AG08395 (cell line): ENCODE measurements at places on chromosomes 3 and 15.
A peak's percentile ranks its signal among the peaks of the same experiment; 100 is the strongest.

GRCh38 chr15:77762747-77763355 lies 130.1 kb upstream of the LINGO1 start:
- no peak for DNase-seq

GRCh38 chr3:55282994-55283393 lies 204.1 kb downstream of the WNT5A start:
- no peak for DNase-seq

- peak; percentile 94 for DNase-seq
Observed at GRCh38 chr3:100400780-100401673, at the start of the genes LNP1 and TOMM70. Gene LNP1, plus strand, starts transcription at chr3:100401539. Its CDS starts 28,191 bp downstream, at chr3:100429730. Gene TOMM70, minus strand, starts transcription at chr3:100401089. Its CDS starts 140 bp downstream, at chr3:100400949.

GRCh38 chr15:50675535-50676144 lies 11.0 kb downstream of the TRPM7 start:
- peak; percentile 17 for DNase-seq

- peak; percentile 21 for DNase-seq
Observed at GRCh38 chr15:68672781-68673205, 94.0 kb downstream of the CORO2B start.

DNA sequence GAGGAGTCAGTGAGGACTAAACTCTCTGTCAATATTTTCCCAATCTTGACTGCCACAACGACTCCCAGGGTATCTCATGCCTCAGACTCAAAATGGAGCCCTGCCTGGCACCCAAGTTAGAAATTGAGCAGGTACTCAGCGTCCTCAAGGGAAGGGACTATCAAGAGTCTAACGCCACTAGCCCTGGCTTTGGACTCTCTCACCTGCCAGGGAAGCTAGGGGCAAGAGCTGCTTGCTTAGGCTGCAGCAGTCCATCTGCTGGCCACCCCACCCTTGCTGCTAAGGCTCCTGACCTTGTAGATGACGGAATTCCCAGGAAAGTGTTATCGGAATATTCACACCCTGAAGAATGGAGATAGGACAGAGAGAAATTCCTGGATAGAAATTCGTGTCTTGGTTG lies 33.0 kb downstream of the ZIC4 start:
- DNase-seq: no peak

DNA sequence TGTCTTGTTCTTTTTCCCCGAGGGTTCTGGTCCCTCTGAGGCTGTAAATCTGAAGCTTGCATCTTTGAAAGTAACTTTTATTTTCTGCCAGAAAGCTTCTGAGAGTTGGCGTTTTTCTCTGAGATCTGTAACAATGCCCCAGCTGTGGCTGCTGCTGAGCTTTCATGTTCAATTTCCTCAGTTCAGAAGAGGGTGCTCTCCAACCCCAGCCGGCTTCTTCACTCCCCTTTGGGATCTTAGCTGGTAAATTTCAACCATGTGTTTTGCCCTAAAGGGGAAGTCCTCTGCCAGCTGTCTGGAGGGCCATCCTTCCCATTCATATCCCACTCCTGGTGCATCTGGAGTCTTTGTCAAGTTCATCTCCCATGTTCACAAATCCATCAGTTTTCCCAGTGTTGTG lies 18.3 kb upstream of the CFAP100 start:
- no peak for DNase-seq

DNA sequence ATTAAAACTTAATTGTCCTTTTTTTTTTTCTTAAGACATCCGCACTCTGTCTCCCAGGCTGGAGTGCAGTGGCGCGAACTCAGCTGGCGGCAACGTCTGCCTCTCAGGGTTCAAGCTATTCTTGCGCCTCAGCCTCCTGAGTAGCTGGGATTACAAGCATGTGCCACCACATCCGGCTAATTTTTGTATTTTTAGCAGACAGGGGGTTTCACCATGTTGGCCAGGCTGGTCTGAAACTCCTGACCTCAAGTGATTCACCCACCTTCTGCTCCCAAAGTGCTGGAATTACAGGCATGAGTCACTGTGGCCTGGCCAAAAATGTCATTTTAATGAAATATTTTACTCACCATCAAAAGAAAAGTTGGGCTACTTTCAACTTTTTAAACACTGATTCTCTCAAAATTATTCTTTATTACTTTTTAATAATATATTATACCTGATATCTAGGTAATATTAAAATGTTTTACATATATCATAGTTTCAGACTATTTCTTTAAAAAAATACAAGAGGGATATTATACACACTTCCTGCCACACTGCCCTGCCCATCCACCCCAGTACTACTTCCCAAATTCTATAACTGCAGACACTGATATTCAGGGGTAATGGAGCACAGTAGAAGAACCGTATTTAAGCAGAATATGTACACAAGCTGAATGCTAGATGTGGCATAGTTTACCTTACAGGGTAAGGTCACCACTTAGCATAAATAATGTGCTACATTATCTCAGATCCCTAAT lies 723.9 kb upstream of the ZNF385D start:
- no peak for DNase-seq

DNA sequence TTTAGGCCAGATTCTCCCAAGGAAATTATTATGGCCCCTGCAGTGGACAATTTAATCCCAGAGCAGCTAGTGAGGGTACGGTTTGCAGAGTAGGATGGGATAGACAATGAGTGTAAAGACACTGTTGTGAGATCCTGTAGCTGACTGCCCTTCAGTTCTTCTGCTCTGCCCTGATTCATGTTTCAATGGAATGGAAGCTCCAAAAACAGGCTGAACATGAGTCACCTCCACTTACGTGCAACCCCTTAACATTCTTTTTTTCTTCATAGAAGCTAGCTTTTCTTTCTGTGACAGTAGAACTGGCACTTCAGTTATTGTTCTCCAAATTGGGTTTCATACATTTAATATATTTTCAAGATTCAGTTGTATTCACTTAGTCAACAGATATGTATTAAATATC lies 32.1 kb downstream of the CLDN18 start:
- DNase-seq: peak; percentile 71

DNA sequence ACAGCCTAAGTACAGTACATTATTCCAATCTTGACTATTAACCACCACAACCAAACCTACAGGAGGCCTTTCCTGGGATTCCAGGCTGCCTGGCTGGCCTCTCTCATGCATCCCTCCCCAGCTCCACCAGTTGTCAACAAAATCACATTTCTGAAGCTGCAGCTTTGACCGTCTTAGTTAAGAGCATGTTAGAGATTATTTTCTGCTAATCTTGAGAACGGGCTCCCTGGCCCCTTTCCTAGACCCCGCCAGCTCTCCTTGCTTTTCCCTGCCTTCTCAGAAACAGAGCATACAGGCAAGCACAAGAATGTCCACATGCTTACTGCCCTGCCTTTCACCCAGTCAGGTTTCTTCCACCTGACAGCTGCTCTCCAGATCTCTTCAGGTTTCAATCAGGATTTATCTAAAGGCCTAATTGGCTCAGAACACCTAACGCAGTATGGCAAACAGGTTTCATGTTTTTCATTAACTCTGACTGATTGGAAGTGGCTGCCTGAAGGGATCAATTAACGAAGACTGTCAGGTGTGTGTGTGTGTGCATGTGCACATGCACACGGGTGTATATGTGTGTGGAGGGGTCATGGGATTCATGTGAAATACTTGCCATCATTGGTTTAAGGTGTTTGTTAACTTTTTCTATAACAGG lies 12.3 kb downstream of the KY start:
- no peak for DNase-seq

- DNase-seq: no peak
Observed at GRCh38 chr3:78940128-78940527, 827.7 kb downstream of the ROBO1 start.

DNA sequence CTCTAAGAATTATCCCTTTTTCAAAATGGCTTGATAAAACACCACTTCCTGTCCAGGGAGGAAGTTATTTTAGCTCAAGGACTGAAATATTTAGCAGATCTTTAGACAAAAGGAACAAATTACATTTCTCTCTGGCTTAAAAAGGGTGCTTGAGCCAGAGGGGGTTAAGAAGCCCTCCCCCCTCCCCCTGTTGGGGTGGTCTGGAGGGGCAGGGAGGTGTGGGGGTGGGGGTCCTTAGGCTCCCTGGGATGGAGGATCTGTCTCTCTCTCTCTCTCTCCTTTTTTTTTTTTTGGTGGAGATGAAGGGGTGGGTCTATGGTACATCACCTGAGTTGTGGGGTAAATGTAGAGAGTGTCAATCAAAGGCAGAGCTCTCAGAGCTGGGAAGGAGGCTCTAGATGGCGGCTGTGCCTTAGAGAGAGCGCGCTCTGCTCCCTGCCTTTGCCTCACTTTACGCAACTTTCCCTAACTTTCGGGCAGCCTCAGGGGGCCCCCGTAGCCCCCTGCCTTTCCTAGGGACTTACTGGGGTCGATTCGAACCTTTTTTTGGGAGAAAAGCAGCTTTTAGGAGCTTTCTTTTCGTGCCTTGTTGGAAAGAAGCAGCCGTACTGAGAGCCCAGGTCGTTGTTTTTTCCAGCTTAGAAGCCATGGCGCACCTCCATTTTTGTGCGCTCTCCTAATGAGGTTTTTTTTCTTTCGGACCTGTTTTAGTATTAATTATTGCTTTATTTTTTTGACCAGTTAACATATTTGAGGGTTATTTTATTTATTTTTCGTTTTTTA lies at the start of gene CHD2:
Gene CHD2 (plus strand): TSS at position 377 of the 783 bp plus-strand sequence. CDS start 914 bp downstream, outside the sequence.
- peak; percentile 67 for DNase-seq

DNA sequence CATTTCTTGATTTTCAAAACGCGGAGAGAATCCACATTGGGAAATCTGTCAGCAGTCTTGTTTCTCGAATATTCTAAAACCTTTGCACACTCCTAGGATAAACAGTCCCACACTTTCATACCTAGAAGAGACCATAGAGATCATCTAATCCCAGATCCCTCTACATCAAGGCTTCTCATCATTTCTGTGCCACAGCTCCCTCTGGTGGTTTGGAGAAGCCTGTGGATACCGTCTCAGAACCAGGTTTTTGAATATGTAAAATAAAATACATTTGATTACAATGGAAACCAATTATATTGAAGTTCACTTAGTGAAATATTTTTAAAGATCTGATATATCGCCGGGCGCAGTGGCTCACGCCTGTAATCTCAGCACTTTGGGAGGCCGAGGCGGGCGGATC lies 211.9 kb upstream of the GOLGA6L4 start:
- no peak for DNase-seq

DNA sequence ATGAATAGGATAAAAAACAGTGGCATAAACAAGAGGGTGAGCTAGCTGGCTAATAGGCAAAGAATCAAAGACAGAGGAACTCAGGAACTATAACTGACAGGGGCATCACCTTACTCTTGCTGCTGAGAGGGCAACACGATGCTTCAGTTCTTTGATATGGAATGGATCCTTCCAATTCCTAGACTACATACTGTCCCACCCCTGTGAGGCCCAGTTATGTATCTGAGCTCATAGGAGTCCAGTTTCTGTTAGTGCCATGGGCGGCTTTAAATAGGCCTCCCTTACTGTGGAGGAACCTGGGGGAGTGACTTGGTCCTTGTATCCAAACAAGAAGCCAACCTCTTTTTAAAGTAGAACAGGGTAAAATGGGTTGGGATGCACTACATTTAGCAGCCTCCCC lies 37.3 kb downstream of the CD47 start:
- no peak for DNase-seq

DNA sequence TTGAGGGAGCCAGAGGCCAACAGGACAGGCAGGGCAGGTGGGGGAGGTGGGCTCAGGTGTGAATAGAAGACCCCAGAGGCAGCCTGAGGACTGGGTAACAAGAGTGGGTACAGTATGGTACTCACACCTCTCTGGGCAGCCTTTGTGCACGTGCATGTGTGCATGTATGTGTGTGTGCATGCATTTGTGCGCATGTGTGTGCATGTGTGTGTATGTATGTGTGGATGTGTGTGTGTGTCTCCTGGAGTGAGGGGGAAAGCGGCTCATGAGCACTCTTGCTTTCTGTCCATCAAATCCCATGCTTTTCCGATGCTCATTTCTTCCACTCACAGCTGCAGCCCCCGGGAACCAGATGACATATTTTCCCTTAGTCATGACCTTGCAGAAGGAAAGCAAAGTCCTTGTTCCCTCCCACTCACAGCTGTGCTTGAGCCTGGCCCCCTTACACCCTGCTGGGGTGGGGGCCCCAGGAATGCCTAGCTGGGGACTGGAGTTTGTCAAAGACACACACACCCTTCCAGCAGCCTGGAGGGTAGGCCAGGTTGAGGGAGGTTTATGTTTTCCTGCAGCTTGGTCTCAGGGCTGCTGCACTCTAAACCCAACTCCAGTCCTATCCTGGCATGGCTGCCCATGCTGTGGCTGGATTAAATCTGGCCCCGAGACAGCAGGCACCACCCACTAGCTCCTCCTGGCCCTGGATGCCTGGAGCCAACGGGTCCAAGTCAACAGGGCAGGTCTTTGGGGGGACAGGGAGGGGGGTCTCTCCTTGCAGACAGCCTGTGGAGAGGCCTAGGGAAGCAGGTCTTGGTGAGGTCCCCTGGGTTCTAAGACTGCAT lies 22.5 kb downstream of the CCDC33 start:
- DNase-seq: no peak

GRCh38 chr3:43378066-43378935 lies 92.0 kb downstream of the SNRK start:
- DNase-seq: peak; percentile 21

DNA sequence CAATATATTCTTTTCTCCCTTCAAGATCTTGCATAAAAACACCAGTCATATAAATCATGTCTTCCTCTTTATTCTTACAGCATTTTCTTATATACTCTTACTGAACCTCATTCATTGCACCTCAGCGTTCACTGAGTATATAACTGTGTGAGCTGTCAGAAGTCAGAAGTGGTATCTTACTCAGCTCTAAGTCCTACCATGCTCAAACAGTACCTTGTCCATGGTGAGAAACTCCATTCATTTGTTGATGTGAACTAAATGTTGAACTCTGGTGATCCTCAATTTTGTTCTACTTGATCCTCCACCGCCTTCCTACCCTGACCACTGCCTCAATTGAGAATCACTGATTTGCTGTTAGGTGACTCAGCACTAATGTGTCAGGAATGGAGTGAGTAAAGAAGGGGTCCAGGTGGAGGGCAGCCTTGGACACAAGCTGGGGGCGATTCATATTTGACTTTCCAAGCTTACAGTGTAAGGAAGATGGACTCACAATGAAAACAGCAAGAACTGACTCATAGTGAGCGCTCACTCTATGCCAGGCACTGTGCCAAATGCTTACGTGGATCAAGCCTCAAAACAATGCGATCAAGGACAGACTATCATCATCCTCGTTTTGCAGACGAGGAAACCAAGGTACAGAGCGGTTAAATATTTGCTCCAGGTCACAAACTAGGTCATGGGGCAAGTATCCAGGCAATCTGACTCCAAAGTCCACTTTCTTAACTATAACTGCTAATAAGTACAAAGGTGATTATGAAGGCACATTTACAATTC lies 13.5 kb upstream of the ZFYVE19 start:
- peak; percentile 60 for DNase-seq

- DNase-seq: no peak
Observed at GRCh38 chr3:160781402-160781801, 25.4 kb downstream of the PPM1L start.
